Activated CD4-positive, CD25-positive, alpha-beta regulatory T cell (primary cell): ENCODE measurements at places on chromosomes 16 and 17.

DNA sequence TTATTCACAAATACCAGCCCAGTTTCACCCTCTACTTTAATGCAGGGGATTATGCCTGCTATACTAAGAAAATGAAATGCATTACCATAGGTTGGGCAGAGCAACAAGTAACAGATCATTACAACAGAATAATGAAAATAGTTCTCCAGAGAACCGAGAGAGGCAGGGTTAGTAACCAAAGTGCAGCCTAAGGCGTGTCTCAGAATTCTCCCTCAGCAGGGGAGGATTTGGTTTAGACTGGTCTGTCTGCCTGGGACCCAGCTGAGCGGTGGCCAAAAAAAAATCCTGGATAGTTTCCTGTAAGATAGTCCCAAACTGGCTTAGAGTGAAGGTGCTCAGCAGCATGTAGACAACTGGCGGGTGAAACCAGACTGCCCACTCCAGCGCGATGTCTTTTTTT, 30.8 kb upstream of the ADCY7 start:
- DNase-seq: no peak

DNA sequence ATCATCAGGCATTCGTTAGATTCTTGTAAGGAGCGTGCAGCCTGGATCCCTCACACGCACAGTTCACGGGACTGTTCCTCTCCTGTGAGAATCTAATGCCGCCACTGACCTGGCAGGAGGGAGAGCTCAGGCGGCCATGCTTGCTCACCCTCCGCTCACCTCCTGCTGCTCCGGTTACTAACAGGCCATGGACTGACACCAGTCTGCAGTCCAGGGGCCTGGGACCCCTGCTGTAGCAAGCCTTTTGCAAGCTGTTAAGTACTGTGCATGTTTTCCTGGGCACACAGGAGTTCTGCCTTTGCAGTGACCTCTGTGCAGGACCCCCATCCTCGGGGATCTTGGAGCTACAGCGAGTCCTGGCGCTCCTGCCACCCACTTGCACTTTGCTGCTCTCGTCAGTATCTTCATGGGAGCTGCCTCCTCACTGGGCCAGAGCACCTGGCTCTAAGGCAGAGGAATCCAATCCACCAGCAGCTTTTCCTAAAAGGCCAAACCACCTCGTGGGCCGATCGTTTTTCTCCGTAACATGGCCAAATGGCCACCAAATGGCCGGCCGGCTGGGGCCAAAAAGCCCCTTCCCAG, 230.6 kb downstream of the FOXL1 start:
- DNase-seq: no peak

- DNase-seq: peak; percentile 50
These were observed at the start of gene KCTD11 for GRCh38 chr17:7351665-7352502. Gene KCTD11, plus strand, starts transcription at chr17:7352162.

GRCh38 chr17:8941520-8941919, 24.0 kb downstream of the PIK3R5 start:
- peak; percentile 62 for DNase-seq

GRCh38 chr16:28910086-28911031, 14.7 kb downstream of the RABEP2 start:
- no peak for DNase-seq

GRCh38 chr17:18143044-18143936, 34.7 kb downstream of the MYO15A start:
- DNase-seq: no peak
